ENCODE measurements at places on chromosomes 2 and 18. TPM values are rescaled to one million over a fixed set of nuclear protein-coding genes. Genes with fewer than 3 reads are reported as not detected.

- DNase-seq, result no peak
These were observed 12.4 kb downstream of the KLHL14 start for GRCh38 chr18:32760391-32760790.

GRCh38 chr2:237600205-237600846 is 9.8 kb upstream of the RAB17 start:
- no peak for DNase-seq

- DNase-seq, result no peak
These were observed 196.1 kb downstream of the BABAM2 start for GRCh38 chr2:28086611-28087010.

- DNase-seq, result no peak
These were observed 364.5 kb upstream of the CDH2 start for GRCh38 chr18:28541276-28541930.

DNA sequence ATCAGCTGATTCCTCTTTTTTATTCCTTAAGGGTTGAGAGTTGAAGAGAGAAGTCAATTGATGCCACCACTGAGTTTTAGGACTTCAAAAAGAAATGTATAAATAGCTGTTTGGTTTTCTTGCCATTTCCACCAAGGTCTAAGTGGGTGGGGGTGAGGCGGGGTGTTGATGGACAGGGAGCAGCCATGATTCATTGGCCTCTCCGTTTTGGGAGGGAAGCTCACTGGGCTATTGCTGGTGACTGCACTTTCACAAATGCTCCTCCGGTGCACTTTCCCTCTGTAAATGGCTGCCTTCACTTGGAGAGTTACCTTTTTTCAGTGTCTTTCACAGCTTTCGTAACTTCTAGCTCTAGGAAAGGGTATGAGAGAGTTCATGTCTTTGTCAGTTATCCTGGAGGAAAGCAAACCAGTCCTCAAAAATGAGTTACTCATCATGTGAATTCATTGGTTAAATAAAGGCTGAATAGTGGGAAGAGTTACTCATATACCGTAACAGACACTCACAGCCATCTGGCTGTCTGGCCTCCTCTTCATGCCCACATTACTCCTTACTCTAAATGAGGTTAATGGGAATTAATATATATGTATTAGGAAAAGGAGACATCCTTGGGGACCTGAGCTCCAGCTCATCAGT is 17.4 kb upstream of the CTAGE1 start:
- no peak for DNase-seq

The GPR45 gene
- not detected for total RNA-seq

The FBXO15 gene
- total RNA-seq, result 0.50 TPM

DNA sequence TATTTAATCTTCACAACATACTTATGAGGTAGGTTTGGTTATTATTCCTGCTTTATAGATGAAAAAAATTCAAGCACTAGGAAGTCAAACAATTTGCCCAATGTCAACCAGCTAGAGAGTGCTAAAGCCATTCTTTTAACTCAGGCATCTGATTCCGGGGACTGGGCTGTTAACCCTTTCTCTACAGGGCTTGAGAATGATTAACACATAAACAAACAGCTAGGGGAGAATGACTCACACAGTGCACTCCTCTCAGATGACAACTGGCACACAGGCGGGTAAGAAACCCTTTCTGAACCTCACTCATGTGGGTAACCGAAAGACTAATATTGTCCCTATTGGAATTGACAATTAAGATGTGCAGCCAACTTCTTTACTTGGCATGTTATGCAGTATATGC is 86.3 kb upstream of the FSHR start:
- no peak for DNase-seq

The TMX3 gene
- total RNA-seq, result 63.9 TPM
